ENCODE measurements at places on chromosomes 7 and 10. TPM values are rescaled to one million over a fixed set of nuclear protein-coding genes. Genes with fewer than 3 reads are reported as not detected.

GRCh38 chr10:127802531-127803095 lies 65.6 kb downstream of the FOXI2 start:
- DNase-seq = no peak

GRCh38 chr10:511101-511848 lies 178.2 kb downstream of the DIP2C start:
- peak; percentile 88 for DNase-seq

- peak; percentile 48 for DNase-seq
These were observed 19.8 kb downstream of the DNAJB12 start for GRCh38 chr10:72334825-72335393.

GRCh38 chr10:46006219-46006618 lies 24.2 kb downstream of the NCOA4 start:
- DNase-seq = no peak

- no peak for DNase-seq
These were observed 40.7 kb upstream of the SPDYE3 start for GRCh38 chr7:100266576-100267354.

- DNase-seq = no peak
These were observed 57.2 kb upstream of the LBX1 start for GRCh38 chr10:101286248-101287046.

GRCh38 chr10:70613941-70614340 lies 11.4 kb upstream of the PRF1 start:
- no peak for DNase-seq

GRCh38 chr10:100148353-100149211 lies 37.2 kb downstream of the ERLIN1 start:
- peak; percentile 9 for DNase-seq

DNA sequence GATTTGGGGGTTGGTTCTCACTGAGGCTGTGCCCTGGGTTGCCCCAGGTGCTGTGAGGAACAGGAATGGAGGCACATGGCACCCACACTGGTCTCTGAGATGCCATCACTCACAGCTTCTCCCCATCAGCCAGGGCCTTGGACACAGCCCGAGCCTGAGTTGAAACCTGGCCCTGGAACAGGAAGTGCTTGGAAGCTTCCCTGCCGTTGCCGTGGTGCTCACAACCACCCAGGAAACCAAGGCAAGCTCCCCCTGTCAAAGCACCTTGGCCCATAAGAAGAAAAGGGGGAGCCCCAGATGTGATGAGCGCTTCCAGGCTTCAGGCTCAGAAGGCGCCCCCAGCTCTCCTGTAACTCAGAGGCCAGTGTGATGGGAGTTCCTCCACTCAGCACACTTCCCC lies at the start of gene BTBD16:
Gene BTBD16 (plus strand): TSS at position 221 of the 400 bp plus-strand sequence. CDS start 3,786 bp downstream, outside the sequence.
- DNase-seq = no peak

DNA sequence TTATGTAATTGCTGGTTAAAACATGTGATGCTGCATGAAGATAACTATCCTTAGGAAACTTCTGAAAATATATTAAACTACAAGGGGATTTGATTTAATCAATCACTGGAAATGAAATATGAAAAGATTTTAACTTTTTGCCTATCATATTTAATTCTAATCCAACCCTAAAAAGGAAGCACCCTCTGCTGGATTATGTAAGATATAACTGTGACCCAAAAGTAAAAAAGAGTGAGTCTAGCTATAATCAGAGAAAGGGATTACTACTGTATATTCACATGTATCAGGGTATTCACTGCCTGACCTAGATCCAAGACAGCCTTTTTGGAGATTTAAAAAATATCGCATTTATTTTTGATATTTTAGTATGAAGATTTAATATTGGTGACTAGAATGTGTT lies 295.5 kb downstream of the MDFIC start:
- DNase-seq = no peak

GRCh38 chr10:106082865-106083264 lies 1081.6 kb downstream of the SORCS1 start:
- DNase-seq = no peak

DNA sequence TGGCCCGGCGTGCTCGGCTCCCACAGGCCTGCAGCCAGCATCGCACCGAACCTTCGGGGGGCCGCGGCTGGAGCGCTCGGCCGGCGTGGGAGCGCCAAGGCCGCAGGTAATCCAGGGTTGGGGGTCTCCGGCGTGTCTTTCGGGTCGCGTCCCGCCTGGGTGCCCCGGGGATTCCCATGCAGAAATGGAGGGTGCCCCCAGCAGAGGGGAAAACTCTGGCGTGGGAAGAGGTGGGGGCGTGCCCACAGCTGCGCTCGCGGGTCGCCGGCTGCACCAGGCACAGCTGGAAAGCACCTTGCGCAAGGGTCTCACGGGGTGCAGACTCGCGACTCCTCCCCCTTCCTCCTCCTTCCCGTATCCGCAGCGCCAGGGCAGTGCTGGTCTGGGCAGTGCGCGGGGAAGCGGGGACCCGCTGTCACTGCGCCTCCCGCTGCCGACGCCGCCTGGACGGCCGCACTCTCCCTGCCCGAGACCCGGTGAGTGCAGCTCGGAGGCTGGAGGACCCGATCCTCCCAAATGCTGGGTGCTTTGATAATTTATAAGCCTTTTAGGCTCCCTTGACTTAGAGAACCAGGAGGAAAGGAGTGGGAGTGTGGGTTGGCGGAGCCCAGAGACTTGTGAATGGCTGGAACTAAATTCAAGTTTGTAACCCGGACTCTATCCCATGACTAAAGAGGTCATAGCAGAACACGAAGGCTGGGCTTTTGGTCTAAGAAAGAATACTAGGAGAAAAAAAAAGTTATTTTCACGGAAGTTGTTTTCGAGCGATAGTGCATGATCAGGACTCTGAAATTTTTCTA lies 489 bp downstream of the MAP3K8 start:
- peak; percentile 34 for DNase-seq

DNA sequence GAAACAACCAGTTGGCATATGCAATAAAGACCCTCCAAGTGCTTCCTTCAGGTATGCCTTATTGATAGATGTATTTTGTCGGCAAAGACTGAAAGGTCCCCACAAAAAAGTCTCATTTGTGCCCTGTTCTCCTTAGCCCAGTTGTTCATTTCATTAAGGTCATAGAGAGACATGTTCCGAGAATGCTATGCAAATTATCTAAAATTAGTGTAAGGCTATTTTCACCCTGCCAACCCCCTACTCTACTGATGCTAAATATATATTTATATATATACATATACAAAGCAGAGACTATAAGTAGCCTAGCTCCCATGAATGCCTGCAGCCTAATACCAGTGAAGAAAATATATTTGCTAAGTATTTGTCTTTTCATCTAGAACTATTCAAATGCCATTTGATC lies 96.7 kb upstream of the ADO start:
- no peak for DNase-seq

CASD1 gene
- total RNA-seq = 93.4 TPM

RARRES2 gene
- total RNA-seq = 6.2 TPM

NEBL gene
- total RNA-seq = 61.1 TPM

RBP4 gene
- total RNA-seq = 1.4 TPM
